ENCODE measurements at places on chromosomes 12 and 14. TPM values are rescaled to one million over a fixed set of nuclear protein-coding genes. Genes with fewer than 3 reads are reported as not detected.

Gene TCL1A
- 22.2 TPM for total RNA-seq

Gene CLEC4D
- total RNA-seq: not detected

Gene WNT1
- 0.33 TPM for total RNA-seq

Gene OTX2
- total RNA-seq: not detected

Gene MSI1
- total RNA-seq: not detected

Gene PPFIBP1
- total RNA-seq: 9.2 TPM

Gene B3GNT4
- total RNA-seq: not detected

Gene TSPAN19
- not detected for total RNA-seq

Gene CMA1
- total RNA-seq: not detected

Gene RNASE1
- total RNA-seq: 10.3 TPM

Gene RPGRIP1
- not detected for total RNA-seq

Gene ZFYVE26
- total RNA-seq: 38.1 TPM

Gene LHX5
- total RNA-seq: not detected

- H3K4me1 ChIP-seq: peaks cover 18% of the 10 kb centered on the region
- no peak overlapping the region for H3K27ac ChIP-seq
These were observed 26.5 kb upstream of the ACTN1 start for GRCh38 chr14:69005432-69006148.

DNA sequence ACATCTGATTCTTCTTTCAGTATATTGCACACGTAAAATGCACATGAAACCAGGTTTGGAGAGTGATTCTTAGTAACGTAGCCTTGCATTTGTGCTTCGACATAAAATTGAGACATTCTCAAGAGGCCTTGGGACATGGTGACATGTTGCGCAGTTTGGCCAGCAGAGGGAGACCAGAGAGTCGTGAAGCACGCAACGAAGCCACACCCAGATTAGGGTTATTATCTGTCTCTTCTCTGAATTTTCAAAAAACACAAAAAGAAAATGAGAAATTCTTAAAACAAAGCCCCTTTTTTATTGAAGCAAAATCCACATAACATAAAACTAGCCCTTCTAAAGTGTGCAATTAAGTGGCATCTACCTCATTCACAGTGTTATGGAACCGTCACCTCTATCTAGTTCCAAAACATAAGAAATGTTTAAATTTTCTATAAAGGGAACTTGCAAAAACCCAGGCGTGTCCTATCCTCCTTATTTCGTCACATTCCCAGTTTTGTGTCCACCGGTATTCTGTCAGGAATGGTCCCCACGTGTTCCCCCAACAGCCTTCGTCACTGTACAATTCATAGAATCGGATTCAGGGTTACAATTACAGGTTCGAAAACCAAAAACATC, 108.8 kb upstream of the ATF7IP start:
- peaks cover 57% of the 10 kb centered on the region for H3K4me1 ChIP-seq
- DNase-seq: peak; percentile 67
- peak overlapping the region; percentile 72 for H3K4me3 ChIP-seq
- H3K27ac ChIP-seq: peak overlapping the region; percentile 98
- no peaks in the 10 kb centered on the region for H3K27me3 ChIP-seq

GRCh38 chr14:95483309-95484165, 32.9 kb downstream of the SYNE3 start:
- H3K27me3 ChIP-seq: no peaks in the 10 kb centered on the region
- DNase-seq: no peak
- peaks cover 18% of the 10 kb centered on the region for H3K36me3 ChIP-seq
- H3K4me1 ChIP-seq: peaks cover 77% of the 10 kb centered on the region
- peak overlapping the region; percentile 79 for H3K27ac ChIP-seq

- no peak for DNase-seq
- no peak overlapping the region for H3K4me3 ChIP-seq
- no peaks in the 10 kb centered on the region for H3K27me3 ChIP-seq
- no peaks in the 10 kb centered on the region for H3K4me1 ChIP-seq
- peaks cover 6% of the 10 kb centered on the region for H3K36me3 ChIP-seq
These were observed 153.8 kb downstream of the SLC35F4 start for GRCh38 chr14:57712102-57712501.

- peaks cover 30% of the 10 kb centered on the region for H3K4me1 ChIP-seq
- no peaks in the 10 kb centered on the region for H3K36me3 ChIP-seq
- H3K27ac ChIP-seq: peak overlapping the region; percentile 86
- peak overlapping the region; percentile 70 for H3K4me3 ChIP-seq
These were observed 333.6 kb downstream of the TMEM121 start for GRCh38 chr14:105859717-105860614.

GRCh38 chr14:60184146-60184904, 19.1 kb upstream of the DHRS7 start:
- DNase-seq: no peak
- H3K4me3 ChIP-seq: peak overlapping the region; percentile 76
- peaks cover 15% of the 10 kb centered on the region for H3K4me1 ChIP-seq
- peaks cover 13% of the 10 kb centered on the region for H3K36me3 ChIP-seq
- peak overlapping the region; percentile 41 for H3K27ac ChIP-seq

GRCh38 chr12:108691998-108692808, 39.1 kb downstream of the CORO1C start:
- no peaks in the 10 kb centered on the region for H3K27me3 ChIP-seq
- peaks cover 63% of the 10 kb centered on the region for H3K4me1 ChIP-seq
- peak overlapping the region; percentile 18 for H3K27ac ChIP-seq
- H3K4me3 ChIP-seq: peak overlapping the region; percentile 75

DNA sequence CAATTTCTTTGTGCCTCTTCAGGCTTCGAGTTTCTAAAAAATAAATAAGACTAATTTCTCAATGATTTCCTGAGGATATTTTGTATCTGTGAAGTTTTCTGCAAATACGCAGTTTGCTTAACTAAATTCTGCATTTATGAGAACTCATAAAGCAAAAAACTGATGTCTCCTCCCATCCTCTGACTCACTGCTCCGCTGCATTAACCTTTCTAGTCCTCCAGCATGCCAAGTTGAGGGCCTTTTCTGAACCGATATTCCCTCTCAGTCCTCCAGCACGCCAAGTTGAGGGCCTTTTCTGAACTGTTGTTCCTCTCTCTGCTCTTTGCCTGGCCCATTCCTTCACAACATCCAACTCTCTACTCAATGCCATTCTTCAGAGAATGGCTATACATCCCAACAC, 3.2 kb downstream of the IPO8 start:
- H3K36me3 ChIP-seq: peaks cover 4% of the 10 kb centered on the region
- no peak for DNase-seq
- peak overlapping the region; percentile 5 for H3K27ac ChIP-seq
- peak overlapping the region; percentile 2 for H3K4me3 ChIP-seq

DNA sequence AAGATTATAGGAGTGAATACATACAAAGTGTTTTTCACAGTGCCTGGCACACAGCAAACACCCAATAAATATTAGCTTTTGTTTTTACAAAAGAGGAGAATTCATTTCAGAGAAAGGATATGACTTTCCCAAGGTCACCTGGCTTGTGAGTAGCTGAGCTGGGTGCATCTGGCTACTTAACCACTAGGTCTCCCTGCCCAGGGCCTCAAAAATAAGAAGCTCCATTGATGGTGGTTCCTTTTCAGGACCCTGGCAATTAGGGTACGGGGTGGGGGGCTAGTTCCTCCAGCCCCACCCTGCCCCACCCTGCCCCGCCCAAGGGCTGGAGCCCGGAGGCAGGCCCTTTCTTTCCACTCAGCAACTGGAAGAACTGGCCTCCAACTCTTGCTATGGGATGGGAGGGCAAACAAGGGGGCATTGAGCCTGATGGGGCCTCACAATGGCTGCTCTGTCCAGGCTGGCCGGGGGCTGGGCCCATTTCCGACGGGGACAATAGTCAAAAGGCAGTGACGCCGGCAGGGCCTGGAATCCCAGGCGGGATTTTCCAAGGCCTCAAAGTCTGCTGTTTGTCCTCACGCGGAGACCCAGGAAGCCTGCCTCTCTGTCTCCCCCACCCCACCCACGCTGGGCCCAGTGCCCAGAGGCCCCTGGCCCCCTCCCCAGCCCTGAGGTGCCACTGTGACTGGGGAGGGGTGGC, 8.2 kb upstream of the ATG101 start:
- DNase-seq: no peak
- no peak overlapping the region for H3K4me3 ChIP-seq
- H3K4me1 ChIP-seq: no peaks in the 10 kb centered on the region
- no peaks in the 10 kb centered on the region for H3K36me3 ChIP-seq

DNA sequence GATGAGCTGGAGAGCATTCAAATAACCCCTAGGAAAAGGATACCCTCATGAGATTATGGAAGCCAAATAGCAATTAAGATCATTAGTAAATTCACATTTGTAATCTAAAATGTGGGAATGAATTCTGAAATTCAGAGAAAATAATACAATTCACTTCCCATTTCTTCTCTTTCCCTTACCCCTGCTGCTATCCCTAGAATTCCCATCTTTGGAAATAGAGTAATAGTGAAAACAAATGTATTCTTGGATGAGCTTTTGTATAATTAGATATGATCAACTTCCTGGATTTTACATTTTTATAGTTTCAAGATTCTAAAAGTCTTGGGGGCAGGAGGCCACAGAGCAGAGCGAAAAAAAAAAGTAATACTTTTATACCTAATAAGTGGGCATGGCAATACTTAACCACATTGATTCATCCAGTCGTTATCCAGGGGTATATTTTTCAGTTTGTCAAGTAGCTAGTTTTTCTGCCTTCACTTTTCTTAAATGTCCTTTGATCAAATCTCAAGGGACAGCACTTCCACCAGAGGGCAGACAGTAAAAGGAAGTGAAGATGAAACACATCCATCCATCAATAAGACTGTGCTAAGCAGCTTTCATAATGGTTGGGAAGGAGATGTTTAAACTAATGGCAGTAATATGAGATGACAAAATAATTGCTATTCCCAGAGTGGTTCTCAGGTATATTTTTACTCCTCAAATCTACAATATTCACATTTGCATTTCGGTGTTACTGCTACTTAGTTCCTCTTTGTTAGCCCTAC, 401.3 kb downstream of the DIO2 start:
- no peaks in the 10 kb centered on the region for H3K36me3 ChIP-seq
- no peak overlapping the region for H3K27ac ChIP-seq
- H3K4me3 ChIP-seq: no peak overlapping the region
- no peaks in the 10 kb centered on the region for H3K4me1 ChIP-seq

DNA sequence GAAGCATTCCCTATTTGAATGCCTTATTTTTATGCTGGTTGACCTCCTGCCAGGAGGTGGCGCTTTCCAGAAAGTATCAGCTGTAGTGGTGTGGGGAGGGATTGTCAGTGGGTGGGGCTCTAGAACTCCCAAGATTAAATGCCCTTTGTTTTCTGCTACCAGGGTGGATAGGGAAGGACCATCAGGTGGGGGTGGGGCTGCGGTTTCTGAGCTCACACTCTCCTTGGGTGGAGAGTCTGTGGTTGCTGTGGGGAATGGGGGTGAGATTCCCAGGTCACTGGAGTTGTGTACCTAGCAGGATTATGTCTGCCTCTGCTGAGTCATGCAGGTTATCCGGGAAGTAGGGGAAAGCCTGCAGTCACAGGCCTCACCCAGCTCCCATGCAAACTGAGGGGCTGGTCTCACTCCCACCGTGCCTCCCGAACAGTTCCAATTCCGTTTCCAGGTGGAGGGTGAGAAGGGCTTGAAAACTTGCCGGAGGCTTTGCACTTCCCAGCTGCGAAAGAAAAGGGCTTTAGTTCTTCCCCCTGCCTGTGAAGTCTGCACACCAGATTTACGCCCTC, 68.3 kb downstream of the ALG10B start:
- H3K27ac ChIP-seq: no peak overlapping the region
- peaks cover 13% of the 10 kb centered on the region for H3K36me3 ChIP-seq
- no peak for DNase-seq
- H3K27me3 ChIP-seq: no peaks in the 10 kb centered on the region
- no peaks in the 10 kb centered on the region for H3K4me1 ChIP-seq

GRCh38 chr12:2456122-2456812, 338.5 kb upstream of the FKBP4 start:
- no peak overlapping the region for H3K27ac ChIP-seq
- no peaks in the 10 kb centered on the region for H3K27me3 ChIP-seq
- H3K4me3 ChIP-seq: no peak overlapping the region
- H3K36me3 ChIP-seq: no peaks in the 10 kb centered on the region
- H3K4me1 ChIP-seq: peaks cover 5% of the 10 kb centered on the region
- no peak for DNase-seq

- H3K27me3 ChIP-seq: no peaks in the 10 kb centered on the region
- peaks cover 11% of the 10 kb centered on the region for H3K4me1 ChIP-seq
- H3K27ac ChIP-seq: no peak overlapping the region
- DNase-seq: no peak
- no peak overlapping the region for H3K4me3 ChIP-seq
- peaks cover 51% of the 10 kb centered on the region for H3K36me3 ChIP-seq
These were observed 47.3 kb downstream of the PTPN11 start for GRCh38 chr12:112466011-112466422.

DNA sequence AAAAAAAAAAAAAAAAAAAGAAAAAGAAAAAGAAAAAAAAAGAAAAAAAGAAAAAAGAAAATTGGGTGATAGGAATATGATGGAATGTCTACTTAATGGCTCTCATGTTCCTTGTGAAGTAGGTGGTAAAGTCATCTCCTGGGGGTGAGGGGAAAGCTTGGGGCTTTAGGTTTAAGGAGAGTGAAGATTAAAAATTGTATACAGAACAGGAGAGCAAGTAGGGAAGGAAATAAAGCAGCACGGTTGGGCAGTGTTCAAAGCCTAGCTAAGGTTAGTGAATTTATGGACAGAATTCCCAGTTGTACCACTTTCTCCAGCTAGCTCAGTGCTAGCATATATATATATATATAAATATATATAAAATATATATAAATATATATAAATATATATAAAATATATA, 40.0 kb upstream of the SLC2A13 start:
- no peak overlapping the region for H3K27ac ChIP-seq
- no peak overlapping the region for H3K4me3 ChIP-seq
- DNase-seq: peak; percentile 31

GRCh38 chr12:5509557-5509956, 77.6 kb downstream of the NTF3 start:
- no peak overlapping the region for H3K27ac ChIP-seq
- peaks cover 15% of the 10 kb centered on the region for H3K27me3 ChIP-seq
- DNase-seq: no peak
- H3K4me3 ChIP-seq: no peak overlapping the region
- peaks cover 7% of the 10 kb centered on the region for H3K4me1 ChIP-seq

GRCh38 chr12:116882742-116883141, 1.5 kb upstream of the HRK start:
- H3K27ac ChIP-seq: no peak overlapping the region
- DNase-seq: no peak
- peaks cover 5% of the 10 kb centered on the region for H3K36me3 ChIP-seq
- peaks cover 17% of the 10 kb centered on the region for H3K4me1 ChIP-seq

DNA sequence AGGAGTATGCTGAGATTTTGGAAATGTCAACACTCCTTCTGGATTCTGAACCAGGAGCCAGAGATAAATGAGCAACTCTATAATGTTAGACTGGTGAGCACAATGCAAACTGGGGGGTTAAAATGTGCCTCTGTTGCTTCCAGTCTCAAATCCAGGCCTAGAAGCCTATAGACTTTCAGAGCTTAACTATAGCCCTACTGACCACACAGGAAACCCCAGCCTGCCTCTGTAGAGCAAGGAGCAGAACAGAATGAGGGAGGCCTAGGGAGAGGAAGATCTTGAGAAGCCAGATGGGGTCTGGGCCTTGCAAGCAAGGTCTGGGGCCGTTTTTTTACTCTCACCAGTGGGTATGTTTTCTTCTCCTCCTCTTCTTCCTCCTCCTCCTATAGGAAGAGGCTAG, 225.4 kb upstream of the KITLG start:
- no peaks in the 10 kb centered on the region for H3K27me3 ChIP-seq
- H3K4me3 ChIP-seq: no peak overlapping the region
- no peak overlapping the region for H3K27ac ChIP-seq

- peaks cover 9% of the 10 kb centered on the region for H3K4me1 ChIP-seq
- no peaks in the 10 kb centered on the region for H3K27me3 ChIP-seq
- no peak overlapping the region for H3K4me3 ChIP-seq
- H3K36me3 ChIP-seq: peaks cover 4% of the 10 kb centered on the region
These were observed 21.9 kb downstream of the YBX3 start for GRCh38 chr12:10701131-10701681.

GRCh38 chr12:119649202-119649808, 18.6 kb upstream of the PRKAB1 start:
- peaks cover 3% of the 10 kb centered on the region for H3K27me3 ChIP-seq
- peaks cover 3% of the 10 kb centered on the region for H3K4me1 ChIP-seq
- H3K36me3 ChIP-seq: no peaks in the 10 kb centered on the region
- no peak overlapping the region for H3K4me3 ChIP-seq
- no peak overlapping the region for H3K27ac ChIP-seq
